Diencephalon (tissue), 1 donor: ENCODE measurements at places on chromosomes 1 and 21. TPM values are rescaled to one million over a fixed set of nuclear protein-coding genes. Genes with fewer than 3 reads are reported as not detected.

The LRRC8B gene
- 23.3 TPM for total RNA-seq

The DPYD gene
- total RNA-seq: 20.5 TPM

The NEGR1 gene
- total RNA-seq: 149 TPM

The SLC44A5 gene
- total RNA-seq: 47.5 TPM

The IL12RB2 gene
- total RNA-seq: 3.5 TPM

The GBP2 gene
- total RNA-seq: 0.46 TPM

The FCGR2B gene
- total RNA-seq: 0.46 TPM
